ENCODE measurements at places on chromosomes 2 and 18.

DNA sequence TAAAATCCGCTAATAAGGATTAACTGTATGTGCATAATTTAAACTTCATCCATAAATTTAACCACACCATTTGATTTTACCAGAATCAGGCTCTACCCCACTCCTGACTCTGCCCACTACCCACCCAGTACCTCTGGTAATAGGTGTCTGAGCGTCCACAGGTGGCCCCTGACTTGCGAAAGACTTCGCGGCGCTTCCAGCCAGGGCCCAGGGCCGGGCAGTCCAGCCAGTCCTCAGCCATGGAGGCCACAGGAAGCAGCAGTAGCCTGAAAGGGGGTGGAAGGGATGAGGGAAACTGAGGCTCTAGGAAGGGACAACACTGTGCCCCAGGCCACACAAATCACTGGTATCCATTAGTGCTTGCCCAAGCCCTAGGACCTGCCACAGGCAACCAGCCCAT is 1.6 kb downstream of the MBD1 start:
- DNase-seq, result no peak

DNA sequence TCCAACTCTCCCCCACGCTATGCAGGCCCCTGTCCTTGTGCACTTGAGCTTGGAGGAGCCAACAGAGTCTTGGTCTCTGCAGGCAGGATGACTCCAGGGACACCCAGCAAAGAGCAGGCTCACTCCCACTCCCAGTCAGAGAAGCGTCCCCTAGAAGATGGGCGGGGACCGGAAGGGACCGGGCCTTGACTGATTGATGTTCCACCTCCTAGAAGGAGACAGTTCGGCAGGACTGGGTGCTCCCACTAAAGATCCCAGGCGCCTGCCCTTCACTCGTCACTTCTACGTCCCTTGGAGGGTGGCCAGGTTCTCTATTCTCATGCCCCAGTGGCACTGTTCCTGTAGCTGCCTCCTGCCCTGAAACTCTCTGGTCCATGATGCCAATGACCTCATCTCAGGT is 3.2 kb upstream of the SP100 start:
- DNase-seq, result no peak

GRCh38 chr2:10274983-10275802 is 27.5 kb upstream of the HPCAL1 start:
- no peak for DNase-seq

- no peak for DNase-seq
Observed at GRCh38 chr2:146992057-146992456, 852.8 kb upstream of the ACVR2A start.

DNA sequence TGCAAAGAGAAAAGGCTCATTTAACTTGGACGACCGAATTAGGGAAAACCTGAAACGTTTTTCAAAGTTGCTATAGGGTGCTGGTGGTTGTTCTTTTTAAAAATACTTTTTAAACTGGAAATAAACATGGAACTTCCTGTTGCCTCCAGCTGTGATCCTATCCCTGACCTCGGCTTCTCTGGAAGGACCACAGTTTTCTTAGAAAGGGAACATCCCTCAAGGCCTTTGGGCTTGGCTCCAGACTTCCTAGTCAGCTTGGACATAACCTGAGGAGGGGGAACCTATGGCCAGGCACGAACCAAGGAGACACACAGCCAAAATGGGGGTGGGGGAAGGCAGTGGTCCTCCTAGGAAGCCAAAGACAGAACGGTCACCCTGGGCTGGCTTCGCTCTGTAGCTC is 57.7 kb downstream of the CENPO start:
- DNase-seq, result no peak

Data from head of caudate nucleus (tissue), 42 donors.